ENCODE measurements at places on chromosomes 6 and 20.

- H3K4me3 ChIP-seq: no peak overlapping the region
- no peaks in the 10 kb centered on the region for H3K27me3 ChIP-seq
- no peak for DNase-seq
- no peaks in the 10 kb centered on the region for H3K4me1 ChIP-seq
Measured at GRCh38 chr6:112100561-112100960, 13.2 kb downstream of the FAM229B start.

GRCh38 chr6:25359191-25359861 lies 80.2 kb downstream of the CARMIL1 start:
- H3K27ac ChIP-seq: peak overlapping the region; percentile 68
- H3K4me1 ChIP-seq: peaks cover 23% of the 10 kb centered on the region
- peak; percentile 70 for DNase-seq
- peak overlapping the region; percentile 16 for H3K4me3 ChIP-seq

GRCh38 chr6:150030611-150031010 lies 5.3 kb upstream of the RAET1L start:
- H3K27me3 ChIP-seq: no peaks in the 10 kb centered on the region
- DNase-seq: no peak
- H3K4me3 ChIP-seq: no peak overlapping the region
- no peak overlapping the region for H3K27ac ChIP-seq
- peaks cover 12% of the 10 kb centered on the region for H3K4me1 ChIP-seq

DNA sequence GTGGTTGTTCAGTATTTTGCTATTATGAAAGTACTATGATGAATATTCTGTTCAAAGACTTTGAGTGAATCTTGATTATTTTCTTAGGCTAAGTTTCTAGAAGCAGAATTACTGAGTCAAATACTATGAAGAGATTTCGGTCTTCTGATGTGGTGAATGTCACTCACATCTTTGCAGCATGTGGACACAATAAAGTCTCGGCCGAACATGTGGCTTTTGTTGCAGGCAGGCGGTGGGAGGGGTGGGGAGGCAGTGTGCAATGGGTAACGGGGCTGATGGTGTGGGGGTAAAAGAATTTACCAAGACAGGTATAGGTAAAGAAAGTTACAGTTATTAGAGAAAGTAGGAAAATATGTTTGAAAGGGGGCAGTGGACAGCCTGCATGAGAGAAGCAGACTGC lies 156.4 kb upstream of the DTNBP1 start:
- DNase-seq: no peak
- H3K4me3 ChIP-seq: no peak overlapping the region
- no peaks in the 10 kb centered on the region for H3K4me1 ChIP-seq
- H3K36me3 ChIP-seq: no peaks in the 10 kb centered on the region
- no peak overlapping the region for H3K27ac ChIP-seq

DNA sequence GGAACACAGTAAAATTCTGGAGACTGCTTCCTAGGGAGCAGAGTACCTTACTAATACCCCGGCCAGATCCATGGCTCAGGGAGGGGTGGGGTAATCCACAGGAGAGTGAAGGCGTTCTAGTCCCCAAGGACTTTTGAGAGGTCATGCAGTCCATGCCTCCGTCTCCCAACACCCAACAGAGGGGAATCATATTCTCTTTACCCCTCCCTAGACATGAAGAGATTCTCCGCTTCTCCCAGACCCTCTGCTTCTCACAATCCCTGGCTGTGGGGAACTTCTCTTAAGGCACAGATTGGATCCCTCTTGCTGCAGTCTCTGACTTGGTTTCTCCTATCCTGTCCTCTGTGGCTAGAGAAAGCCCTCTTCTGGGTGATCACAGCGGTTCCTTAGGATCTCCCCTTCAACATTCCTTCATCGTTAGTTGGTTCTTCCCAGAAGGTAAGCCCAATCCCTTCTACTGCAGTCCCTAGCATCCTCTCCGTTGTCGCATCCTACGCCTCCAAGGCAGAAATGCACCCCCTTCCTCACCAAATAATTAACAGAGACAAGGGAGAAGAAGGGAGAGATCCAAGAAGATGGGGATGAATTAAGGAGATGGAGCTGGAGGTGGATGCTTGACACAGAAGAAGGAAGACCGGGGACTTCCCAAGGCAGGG lies 562 bp downstream of the GGT7 start:
- no peaks in the 10 kb centered on the region for H3K36me3 ChIP-seq
- no peaks in the 10 kb centered on the region for H3K27me3 ChIP-seq
- H3K4me3 ChIP-seq: peak overlapping the region; percentile 61
- H3K27ac ChIP-seq: no peak overlapping the region
- H3K4me1 ChIP-seq: peaks cover 14% of the 10 kb centered on the region
- DNase-seq: no peak

GRCh38 chr6:131831392-131831791 lies 23.6 kb downstream of the ENPP1 start:
- no peaks in the 10 kb centered on the region for H3K36me3 ChIP-seq
- no peak overlapping the region for H3K27ac ChIP-seq
- no peaks in the 10 kb centered on the region for H3K27me3 ChIP-seq
- H3K4me3 ChIP-seq: no peak overlapping the region
- peaks cover 4% of the 10 kb centered on the region for H3K4me1 ChIP-seq

- no peak for DNase-seq
- no peak overlapping the region for H3K27ac ChIP-seq
- H3K36me3 ChIP-seq: no peaks in the 10 kb centered on the region
Measured at GRCh38 chr6:89597372-89597771, 41.2 kb downstream of the LYRM2 start.

- peaks cover 9% of the 10 kb centered on the region for H3K4me1 ChIP-seq
- DNase-seq: no peak
- no peaks in the 10 kb centered on the region for H3K36me3 ChIP-seq
- H3K4me3 ChIP-seq: no peak overlapping the region
Measured at GRCh38 chr6:134531611-134532010, 213.7 kb upstream of the SGK1 start.

- no peaks in the 10 kb centered on the region for H3K27me3 ChIP-seq
- no peak for DNase-seq
- no peak overlapping the region for H3K4me3 ChIP-seq
Measured at GRCh38 chr20:51458751-51459439, 83.6 kb downstream of the NFATC2 start.

DNA sequence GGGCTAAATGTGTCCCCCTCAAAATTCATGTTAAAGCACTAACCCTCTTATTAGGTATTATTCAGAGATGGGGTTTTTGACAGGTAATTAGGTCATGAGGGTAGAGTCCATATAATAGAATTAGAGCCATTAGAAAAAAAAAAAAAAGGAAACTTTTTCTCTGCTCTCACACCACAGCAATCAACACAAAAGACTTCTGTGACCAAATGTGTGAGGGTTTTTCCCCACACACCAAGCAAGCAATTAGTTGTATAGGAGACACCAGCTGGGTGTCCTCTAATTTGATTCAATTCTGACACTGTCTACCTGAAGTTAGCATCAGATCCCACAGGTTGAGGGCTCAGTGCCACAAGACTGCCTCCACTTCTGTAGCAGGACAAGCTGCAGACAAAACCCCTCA lies 64.6 kb upstream of the GMDS start:
- H3K27ac ChIP-seq: no peak overlapping the region
- no peaks in the 10 kb centered on the region for H3K4me1 ChIP-seq
- no peaks in the 10 kb centered on the region for H3K36me3 ChIP-seq
- no peaks in the 10 kb centered on the region for H3K27me3 ChIP-seq

GRCh38 chr6:37783025-37783855 lies 36.3 kb upstream of the ZFAND3 start:
- peaks cover 20% of the 10 kb centered on the region for H3K4me1 ChIP-seq
- no peaks in the 10 kb centered on the region for H3K27me3 ChIP-seq
- peak overlapping the region; percentile 59 for H3K4me3 ChIP-seq
- DNase-seq: peak; percentile 28
- no peak overlapping the region for H3K27ac ChIP-seq

DNA sequence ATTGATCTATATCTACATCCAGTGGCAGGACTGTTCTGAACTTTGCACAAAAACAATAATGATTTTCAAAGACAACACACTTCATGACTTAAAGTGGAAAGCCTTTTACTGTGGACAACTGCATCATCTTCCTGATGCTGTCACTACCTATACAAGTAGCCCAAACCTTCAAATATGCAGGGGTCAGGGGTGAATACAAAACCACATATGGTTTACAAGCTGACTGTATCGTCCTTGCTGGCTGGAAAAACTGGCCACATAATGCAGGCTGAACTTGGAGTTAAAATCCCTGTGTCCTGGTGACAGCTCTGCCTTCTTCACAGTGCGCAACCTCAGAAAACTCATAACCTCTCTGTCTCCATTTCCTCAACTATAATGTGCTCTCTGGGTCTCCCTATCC lies 128.9 kb downstream of the GMDS start:
- DNase-seq: peak; percentile 56
- H3K27me3 ChIP-seq: no peaks in the 10 kb centered on the region
- no peaks in the 10 kb centered on the region for H3K36me3 ChIP-seq
- H3K27ac ChIP-seq: no peak overlapping the region
- peaks cover 17% of the 10 kb centered on the region for H3K4me1 ChIP-seq

DNA sequence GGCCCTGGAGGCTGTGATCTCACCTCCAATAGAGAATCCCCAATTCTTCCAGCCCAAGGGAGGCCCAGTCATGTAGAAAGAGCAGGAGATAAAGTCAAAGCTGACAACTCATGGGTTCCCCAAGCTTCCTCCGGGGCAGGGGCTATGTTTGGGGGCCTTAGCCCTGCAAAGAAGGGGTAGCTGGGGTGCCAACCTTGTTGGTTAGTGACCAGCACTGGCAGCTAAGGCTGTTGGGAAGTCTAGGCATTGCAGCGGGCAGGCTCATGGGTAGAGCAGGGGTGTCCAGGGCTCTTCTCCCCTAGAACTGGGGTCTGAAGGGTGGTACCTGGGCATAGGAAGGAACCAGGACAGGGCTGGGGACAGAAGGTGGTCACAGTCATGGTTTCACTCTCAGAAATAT lies 36.4 kb downstream of the TGM2 start:
- H3K36me3 ChIP-seq: peaks cover 20% of the 10 kb centered on the region
- no peak overlapping the region for H3K27ac ChIP-seq
- H3K4me1 ChIP-seq: peaks cover 44% of the 10 kb centered on the region
- DNase-seq: no peak
- H3K27me3 ChIP-seq: no peaks in the 10 kb centered on the region
- no peak overlapping the region for H3K4me3 ChIP-seq

- H3K4me1 ChIP-seq: peaks cover 3% of the 10 kb centered on the region
- peaks cover 11% of the 10 kb centered on the region for H3K27me3 ChIP-seq
- no peak overlapping the region for H3K27ac ChIP-seq
- no peaks in the 10 kb centered on the region for H3K36me3 ChIP-seq
- DNase-seq: no peak
Measured at GRCh38 chr20:41692479-41693135, 74.4 kb upstream of the CHD6 start.

- H3K4me3 ChIP-seq: no peak overlapping the region
- H3K4me1 ChIP-seq: no peaks in the 10 kb centered on the region
- H3K27ac ChIP-seq: no peak overlapping the region
- H3K27me3 ChIP-seq: peaks cover 38% of the 10 kb centered on the region
- no peak for DNase-seq
Measured at GRCh38 chr20:12482661-12483060, 526.1 kb upstream of the SPTLC3 start.

DNA sequence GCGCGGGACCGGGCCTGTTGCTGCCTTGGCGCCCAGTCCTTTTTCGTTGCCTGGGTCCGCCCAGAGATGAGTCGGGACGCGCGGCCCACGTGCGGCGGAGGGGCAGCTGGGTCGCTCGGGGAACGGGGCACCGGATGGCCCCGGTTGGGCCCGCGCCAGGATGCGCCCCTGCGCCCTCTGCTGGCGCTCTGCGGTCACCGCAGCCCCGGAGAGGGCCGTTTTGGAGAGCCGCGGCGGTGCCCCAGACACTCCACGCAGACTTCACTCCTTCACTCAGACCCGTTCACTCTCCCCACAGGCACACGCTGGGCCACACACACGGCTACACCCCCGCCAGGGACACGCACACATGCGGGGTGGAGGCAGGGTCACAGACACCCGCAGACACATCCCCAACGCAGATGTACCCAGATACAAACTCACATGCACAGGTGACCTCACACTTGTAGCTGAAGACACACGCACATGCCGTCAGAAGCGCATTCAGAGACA lies 38.8 kb downstream of the SRC start:
- peaks cover 26% of the 10 kb centered on the region for H3K36me3 ChIP-seq
- H3K27ac ChIP-seq: no peak overlapping the region
- peaks cover 28% of the 10 kb centered on the region for H3K4me1 ChIP-seq
- no peaks in the 10 kb centered on the region for H3K27me3 ChIP-seq

GRCh38 chr6:13262302-13263230 lies 65.8 kb downstream of the TBC1D7 start:
- peaks cover 43% of the 10 kb centered on the region for H3K27me3 ChIP-seq
- H3K36me3 ChIP-seq: no peaks in the 10 kb centered on the region
- H3K27ac ChIP-seq: no peak overlapping the region
- DNase-seq: no peak
- no peaks in the 10 kb centered on the region for H3K4me1 ChIP-seq
